ENCODE measurements at places on chromosomes 7 and 10.

DNA sequence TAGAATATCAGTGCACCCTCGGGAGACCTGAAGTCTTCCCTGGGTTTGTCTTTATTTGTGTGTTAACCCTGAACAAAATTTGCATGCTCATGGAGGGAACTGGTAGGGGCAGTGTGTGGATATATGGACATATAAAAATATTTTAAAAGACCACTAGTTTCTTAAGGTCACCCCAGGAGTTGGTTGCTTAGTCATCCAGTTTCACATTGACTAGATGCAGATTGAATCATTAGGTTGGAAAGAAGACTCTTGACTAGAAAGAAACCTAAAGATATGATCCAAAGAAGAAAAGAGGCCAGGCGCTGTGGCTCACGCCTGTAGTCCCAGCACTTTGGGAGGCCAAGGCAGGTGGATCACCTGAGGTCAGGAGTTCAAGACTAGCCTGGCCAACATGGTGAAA is 137.1 kb downstream of the KAT6B start:
- no peak for ATAC-seq

DNA sequence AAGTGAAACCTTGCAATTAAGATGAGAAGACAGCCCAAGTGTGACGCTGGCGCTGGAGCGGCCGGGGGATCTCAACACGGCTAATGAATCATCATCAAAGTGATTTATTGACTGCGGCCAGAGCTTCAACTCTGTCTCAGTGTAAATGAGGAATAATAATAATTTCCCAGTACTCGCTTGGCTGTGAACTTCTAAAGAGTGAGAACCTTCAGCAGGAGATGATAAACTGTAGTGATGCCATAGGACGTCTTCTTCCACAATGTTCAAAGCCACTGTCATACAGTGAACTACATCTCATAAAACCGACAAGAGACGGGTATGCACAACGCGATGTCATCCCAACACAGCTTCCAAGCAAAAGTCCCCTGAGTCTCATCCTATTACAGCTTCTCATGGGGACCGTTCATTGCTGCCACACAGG is 123.6 kb upstream of the NOBOX start:
- ATAC-seq, result no peak

DNA sequence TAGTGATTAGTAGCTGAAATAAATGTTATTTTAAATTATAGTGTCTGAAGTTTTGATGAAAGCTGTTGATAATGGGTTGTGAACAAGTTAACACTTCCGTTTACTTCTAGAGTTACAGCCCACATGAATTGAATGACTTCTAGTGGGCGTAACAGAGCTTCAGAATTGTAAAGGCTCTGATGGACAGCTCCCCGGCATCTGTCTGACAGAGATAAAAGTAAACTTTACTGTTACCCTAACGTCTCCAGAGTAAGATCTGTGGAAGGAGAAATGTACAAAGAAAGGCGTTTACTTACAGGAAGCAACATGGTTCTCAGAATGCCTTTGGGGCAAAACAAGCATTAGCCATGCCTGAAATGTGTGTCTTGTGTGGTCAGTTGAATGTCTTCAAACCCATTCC is 124.4 kb downstream of the ADARB2 start:
- ATAC-seq, result no peak

DNA sequence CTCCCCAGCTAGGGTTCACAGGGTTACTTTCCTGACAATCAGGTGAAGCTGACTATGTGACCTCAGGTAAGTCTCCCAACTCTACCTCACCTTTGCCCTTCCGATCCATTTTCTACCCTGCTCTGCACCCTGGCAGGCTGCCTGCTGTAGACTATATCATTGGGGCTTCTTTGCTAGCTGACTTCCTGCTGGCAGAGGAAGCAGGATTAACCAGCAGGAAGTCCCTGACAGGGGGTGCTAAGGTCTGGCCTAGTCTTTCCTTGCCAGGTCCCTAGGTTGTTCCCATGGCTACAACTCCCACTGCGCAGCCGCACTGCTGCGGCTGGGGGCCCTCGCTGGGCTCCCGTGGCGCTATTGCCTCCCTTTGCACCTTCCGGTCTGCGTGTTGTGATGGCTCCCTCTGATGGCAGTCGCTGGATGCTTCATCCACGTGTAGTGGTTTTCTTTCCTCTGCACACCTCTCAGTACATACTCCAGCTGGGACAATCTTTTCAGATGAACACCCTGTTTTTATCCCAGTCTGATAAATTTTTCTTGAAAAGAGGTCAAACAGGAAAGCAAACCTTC is 365.9 kb downstream of the REEP3 start:
- no peak for ATAC-seq

DNA sequence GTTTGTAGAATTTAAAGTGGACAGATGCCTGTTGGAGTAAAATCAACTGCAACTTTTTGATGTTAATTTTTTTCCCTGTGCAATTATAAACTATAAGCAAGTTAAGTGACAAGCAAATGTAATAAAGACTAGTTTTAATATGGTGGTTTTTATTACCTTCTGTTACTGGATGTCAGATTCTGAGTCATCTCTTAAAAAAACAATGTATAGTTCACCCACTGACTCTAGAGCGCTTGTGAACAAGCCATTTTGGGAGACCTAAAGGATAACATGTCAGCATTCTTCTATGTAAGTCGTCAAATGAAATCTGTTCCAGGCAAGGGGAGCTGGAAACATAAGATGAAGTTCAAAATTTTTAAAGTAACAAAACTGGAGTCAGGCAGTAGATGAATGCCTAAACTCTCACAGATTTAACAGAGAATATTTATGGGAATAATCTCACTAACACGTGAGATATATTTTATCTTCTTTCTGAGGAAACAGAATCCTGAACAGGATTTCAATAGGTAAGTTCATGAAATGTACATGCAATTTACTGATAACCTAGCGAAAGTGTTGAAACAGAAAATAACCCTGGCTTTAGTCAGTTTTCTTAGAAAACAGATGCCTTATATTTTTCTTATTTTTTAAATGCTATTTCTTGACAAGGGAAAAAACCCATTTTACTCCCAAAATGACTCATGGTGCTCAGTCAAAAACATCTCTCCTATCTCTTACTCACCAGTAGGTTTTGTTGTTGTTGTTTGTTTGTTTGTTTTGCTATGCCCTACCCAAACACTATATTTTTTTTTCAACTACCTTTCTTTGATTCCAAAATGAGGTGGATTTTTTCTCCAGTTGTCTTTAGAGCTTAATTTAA is 91.7 kb downstream of the SLC39A12 start:
- no peak for ATAC-seq

DNA sequence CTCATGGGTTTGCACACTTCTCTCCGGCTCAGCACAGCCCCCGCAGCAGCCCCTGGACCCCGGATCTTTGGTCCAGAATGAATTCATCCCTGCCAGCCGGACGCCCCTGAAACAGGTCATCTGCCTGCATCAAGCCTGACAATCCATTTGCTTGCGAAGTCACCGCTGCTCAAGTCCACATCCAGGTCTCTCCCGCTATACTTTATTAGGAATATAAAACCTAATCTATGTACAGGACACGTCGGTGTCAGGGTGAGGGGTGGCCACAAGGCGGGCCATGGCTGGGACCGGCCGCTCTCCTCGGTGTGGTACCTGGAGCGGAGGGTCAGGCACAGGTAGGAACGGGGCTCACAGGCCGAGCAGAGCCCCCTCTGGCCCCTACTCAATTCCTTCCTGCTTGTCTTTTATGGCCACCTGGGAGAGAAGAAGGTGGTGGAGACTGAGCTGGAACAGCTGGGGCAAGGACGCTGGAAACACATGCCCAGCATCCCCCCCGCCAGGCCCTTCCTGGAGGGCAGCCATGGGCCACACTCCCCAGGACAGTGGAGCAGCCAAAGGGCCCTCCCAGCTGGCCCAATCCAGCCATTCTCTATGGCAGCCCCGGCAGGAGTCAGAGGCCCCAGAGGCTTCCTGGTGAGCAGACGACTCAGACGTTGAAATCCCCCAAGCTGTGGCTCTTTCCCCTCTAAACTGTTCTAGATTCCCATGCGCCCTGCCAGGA is 5.3 kb downstream of the POLR2J start:
- no peak for ATAC-seq

All from esophagus mucosa (tissue), 1 donor.